ENCODE measurements at places on chromosomes 4 and X.

DNA sequence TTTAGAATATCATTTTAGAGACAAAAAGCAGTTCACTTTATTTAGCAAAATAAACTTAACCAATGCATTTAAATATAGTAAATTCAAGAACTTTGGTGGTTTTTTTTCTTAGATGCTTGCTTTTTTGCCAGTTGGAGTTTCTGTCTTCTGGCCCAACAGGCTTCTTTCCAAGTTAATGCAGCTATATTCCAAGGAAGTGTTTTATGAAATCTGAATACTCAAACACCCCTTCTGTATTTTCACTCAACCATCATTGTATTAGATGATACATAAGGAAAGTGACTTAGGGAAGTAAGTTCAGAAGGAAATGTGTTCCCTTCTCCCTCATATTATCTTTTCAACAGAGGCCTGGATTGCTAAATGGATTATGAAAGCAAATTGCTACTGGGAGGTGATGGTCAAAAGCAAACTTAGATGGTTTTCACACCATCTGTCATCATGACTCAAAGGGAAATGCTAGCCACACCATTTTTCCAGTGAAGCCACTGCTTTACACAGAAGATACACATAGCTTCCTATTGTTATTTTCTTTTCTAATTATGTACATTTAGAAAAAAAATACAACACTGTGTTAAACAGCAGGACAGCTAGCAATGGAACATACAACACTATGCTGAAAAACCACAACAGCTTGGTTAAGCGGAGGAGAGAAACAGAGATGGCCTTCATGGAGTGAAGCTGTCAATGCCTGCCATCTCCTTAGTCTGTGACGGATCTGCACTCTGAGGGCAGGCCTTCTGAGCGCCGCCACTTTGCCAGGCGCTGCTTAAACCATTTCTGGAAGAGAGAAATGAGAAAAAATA, 32.9 kb downstream of the HOPX start:
- no peak for DNase-seq

DNA sequence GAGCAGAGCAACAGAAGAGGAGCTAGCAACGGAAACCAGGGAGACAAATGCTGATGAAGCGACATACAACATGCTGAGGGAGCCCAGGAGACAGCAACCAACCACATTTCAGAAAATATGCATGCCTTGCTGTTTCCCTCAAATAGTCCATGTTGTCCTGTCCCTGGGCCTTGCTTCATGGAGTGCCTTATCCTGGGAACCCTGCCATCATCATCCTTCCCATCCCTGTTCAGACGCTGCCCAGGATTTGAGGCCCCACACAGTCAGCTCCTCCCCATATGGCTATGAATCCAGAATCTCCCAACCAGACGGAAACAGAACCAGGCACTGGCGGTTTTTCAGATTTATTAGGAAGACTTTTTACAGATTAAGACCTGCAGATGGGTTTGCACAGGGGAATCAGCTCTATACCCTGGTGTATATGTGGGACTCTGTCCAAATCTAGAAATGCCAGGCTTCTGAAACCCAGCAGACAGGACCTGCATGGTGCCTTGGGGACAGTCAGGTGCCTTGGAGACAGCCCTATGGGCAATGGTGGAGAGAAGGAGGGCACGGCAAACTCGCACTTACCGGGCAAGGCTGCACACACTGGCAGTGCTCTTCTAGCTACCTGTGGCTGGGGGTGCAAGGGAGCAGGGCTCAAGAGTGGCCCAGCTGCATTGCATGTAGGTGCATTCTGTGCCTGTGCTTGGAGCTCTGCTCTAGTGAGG, 199.7 kb upstream of the MAMLD1 start:
- DNase-seq: no peak

- DNase-seq: no peak
Measured at GRCh38 chr4:114015444-114015899, 36.0 kb upstream of the ARSJ start.

DNA sequence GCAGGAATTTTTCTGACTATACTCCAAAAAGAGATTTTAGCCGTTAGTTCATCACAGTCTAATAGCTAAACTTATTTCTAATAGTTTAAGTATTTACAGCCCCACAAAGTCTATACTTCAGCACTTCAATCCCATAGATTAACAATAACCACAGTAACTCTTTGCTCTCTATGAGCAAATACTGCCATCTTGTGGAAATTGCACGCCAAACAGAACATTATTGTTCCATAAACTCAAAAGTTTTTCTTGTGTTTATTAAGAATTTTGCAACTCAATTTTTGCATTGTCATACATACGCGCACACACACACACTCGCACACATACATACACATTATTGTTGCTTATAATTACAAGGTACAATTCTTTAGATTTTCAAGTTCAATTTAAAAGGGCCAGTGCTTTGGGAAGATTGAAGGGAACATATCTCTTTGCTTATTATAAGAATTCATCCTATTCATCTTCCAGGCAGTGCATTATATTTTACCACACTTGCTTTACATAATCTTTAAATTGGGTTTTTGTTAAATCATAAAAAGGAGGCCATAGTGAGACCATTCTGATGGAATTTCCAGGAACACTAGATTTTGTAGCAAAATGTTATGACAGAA, 63.8 kb upstream of the ATOH1 start:
- no peak for DNase-seq

DNA sequence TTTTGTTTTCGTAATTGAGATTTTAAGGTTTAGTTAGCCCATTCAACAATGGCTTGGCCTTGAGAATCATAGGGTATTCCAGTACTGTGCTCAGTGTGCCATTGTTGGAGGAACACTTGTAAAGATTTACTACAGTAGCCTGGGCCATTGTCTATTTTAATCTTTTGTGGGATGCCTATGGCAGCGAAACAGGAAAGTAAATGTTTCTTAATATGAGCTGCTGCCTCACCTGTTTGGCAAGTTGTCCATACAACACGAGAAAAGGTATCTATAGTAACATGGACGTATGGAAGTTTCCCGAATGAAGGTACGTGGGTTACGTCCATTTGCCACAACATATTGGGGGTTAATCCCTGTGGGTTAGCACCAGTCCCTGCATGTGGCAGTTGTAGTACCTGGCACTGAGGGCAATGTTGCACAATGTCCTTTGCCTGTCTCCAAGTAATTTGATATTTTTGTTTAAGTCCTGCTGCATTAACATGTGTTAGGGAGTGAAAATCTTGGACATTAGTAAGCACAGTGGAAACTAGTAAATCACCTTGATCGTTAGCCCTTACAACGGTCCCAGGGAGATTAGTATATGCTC, 38.6 kb upstream of the AADAT start:
- no peak for DNase-seq

- no peak for DNase-seq
Measured at GRCh38 chr4:146275370-146275769, 61.0 kb downstream of the REELD1 start.

GRCh38 chrX:2192584-2193272, 308.0 kb downstream of the DHRSX start:
- DNase-seq: no peak

- DNase-seq: no peak
Measured at GRCh38 chr4:61741327-61742096, 541.4 kb downstream of the ADGRL3 start.

GRCh38 chr4:48681856-48682255, 98.2 kb downstream of the FRYL start:
- DNase-seq: no peak

DNA sequence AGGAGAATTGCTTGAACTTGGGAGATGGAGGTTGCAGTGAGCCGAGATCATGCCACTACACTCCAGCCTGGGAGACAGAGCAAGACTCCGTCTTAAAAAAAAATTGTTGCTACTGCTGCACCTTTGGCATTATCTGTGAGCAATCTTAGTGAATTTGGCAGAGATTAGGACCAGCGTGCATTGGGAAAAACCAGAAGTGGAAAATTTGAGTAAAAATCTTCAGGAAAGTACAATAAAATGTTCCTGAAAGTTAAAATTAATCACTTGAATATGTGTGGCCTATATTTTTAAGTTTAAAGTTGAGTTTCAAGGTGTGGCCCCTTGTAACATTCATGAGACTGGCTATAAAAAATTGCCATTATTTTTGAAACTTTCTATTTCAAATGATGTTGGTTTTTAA, 85.1 kb downstream of the SPRY1 start:
- no peak for DNase-seq

GRCh38 chr4:3345384-3345783, 52.6 kb downstream of the RGS12 start:
- no peak for DNase-seq

GRCh38 chr4:12399781-12400180, 971.1 kb upstream of the HS3ST1 start:
- DNase-seq: no peak

GRCh38 chr4:171650543-171650942, 162.7 kb upstream of the GALNTL6 start:
- DNase-seq: no peak

- no peak for DNase-seq
Measured at GRCh38 chr4:124899997-124900396, 187.5 kb upstream of the ANKRD50 start.

DNA sequence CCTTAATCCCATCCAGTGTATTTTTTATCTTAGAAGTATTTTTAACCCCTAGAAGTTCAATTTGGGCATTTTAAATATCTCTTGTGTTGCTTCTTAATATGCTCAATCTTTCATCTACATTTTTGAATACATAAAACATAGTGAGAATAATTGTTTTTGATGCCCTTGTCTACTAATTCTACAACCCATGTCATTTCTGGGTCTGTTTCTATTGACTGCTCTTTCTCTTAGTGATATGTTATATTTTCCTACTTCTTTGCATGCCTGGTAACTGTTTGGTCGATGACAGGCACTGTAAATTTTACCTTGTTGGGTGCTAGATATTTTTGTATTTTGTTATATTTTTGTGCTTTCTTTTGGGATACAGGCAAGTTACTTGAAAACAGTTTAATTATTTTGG, 56.3 kb downstream of the CYTL1 start:
- no peak for DNase-seq

- DNase-seq: no peak
Measured at GRCh38 chr4:3375688-3376087, 66.1 kb upstream of the HGFAC start.

GRCh38 chrX:33045245-33045644, 166.1 kb downstream of the DMD start:
- DNase-seq: no peak

DNA sequence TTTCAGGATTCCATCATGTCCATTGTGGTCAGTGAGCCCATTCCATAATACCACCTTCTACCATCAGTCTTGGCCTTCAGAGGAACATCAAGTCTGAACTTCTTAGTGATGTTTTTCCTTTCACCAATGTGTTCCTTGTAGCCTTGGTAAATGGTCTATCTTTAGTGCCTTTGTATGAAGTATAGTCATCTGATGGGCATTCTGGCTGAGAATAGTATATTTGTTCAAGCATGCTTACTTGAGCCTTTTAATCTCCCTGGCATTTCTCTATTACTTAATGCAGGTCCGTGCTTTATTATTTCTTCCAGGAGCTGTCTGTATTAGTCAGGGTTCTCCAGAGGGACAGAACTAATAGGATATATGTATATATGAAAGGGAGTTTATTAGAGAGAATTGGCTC, 99.7 kb downstream of the TLL1 start:
- DNase-seq: no peak

- no peak for DNase-seq
Measured at GRCh38 chr4:103405415-103405814, 207.3 kb upstream of the CENPE start.

GRCh38 chr4:96343836-96344235, 503.9 kb downstream of the PDHA2 start:
- DNase-seq: no peak

- DNase-seq: no peak
Measured at GRCh38 chr4:113442826-113443225, 318.7 kb downstream of the CAMK2D start.

DNA sequence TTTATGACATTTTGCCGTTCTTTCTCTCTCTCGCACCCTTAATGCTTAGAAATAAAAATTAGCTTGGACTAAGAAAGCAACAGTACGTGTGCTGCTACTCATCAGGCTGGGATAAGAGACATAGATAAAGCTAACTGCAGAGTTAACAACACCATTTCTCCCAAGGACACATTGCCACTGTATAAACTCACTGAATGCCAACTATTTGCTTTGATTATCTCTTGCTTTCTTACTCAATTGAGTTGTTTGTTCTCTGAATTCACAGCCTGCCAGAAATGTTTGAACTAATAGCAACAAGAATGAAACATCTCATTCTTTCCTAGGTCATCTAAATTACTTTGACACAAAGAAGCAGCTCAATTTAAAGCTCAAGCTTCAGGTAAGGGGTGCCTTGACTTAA, 34.6 kb downstream of the F8 start:
- DNase-seq: no peak

DNA sequence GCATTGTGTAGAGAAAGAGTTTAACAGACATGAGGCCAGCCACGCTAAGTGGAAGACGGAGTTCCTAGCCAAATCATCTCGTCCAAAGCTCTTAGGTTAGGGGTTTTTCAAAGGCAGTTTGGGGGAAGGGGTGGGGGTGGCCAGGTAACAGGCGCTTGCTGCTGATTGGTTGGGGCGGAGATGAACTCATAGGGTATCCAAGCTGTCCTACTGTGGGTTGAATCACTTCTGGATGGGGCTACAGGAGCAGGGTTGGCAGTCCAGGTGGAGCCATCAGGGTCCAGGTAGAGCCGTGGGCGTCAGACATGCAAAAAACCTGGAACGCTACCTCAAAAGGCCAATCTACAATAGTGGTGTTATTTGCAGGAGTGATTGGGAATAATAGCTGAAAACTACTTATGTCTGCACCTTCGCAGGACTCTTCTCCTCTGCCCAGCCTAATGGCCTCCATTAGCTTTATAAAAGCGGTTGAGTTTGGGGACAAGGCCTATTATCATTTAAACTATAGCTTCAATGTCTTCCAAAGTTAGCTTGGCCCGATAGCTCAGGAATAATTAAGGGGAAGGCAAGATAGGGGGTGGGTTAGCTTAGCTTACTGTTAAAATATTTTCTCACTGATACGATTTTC, 579.6 kb downstream of the NLGN4X start:
- no peak for DNase-seq

GRCh38 chr4:26000274-26000950, 86.4 kb downstream of the SMIM20 start:
- no peak for DNase-seq

DNA sequence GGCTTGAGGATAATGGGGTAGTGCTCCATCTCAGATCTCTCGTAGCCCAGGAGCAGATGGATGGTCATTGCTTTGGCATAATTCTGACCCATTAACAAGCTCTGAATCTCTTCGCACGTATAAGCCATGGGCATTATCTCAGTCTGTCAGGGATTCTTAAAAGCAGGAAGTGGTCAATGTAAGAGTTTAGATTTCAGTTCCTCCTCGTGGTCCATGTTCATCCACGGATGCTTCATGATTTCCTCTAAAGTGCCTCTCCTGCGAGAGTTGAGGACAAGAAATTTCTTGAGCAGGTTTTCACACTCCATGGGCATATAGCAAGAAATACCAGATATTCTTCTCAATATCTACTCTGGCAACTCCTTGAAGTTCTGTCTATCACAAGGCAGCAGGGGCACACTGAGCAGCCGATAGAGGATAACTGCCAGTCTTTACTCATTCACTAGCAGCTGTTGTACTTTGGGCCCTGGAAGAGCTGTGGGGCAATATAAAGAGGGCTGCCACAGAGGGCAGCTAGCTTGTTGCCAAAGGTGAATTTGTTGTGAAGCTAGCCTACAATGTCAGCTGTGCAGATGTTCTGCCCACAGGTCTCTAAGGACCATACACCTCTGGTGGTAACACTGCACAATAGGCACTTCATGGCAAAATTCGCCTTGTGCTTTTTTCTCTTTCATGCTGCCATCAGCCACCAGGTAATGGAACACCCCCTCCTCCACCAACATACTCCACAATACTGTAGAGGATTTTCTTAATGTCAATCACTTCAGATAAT, 52.0 kb upstream of the WDR17 start:
- no peak for DNase-seq

GRCh38 chrX:3803713-3804112, 90.3 kb upstream of the PRKX start:
- no peak for DNase-seq

GRCh38 chrX:41664908-41665307, 23.9 kb upstream of the GPR34 start:
- DNase-seq: no peak

Measured in cortex of kidney (tissue), 1 donor.